Hepatocyte (in vitro differentiated cells): ENCODE measurements at places on chromosomes 4 and X. TPM values are rescaled to one million over a fixed set of nuclear protein-coding genes. Genes with fewer than 3 reads are reported as not detected.

Gene LIN54
- 2.7 and 5.4 TPM in 2 replicates for polyA plus RNA-seq

Gene CACNA1F
- polyA plus RNA-seq, result 0.27 and 0.44 TPM in 2 replicates

Gene APELA
- 0.29 TPM in 1 of 2 replicates, not detected in the other for polyA plus RNA-seq

Gene CFP
- polyA plus RNA-seq, result 0.17 and 0.58 TPM in 2 replicates
